ENCODE measurements at places on chromosomes 3 and 15. TPM values are rescaled to one million over a fixed set of nuclear protein-coding genes. Genes with fewer than 3 reads are reported as not detected.
A peak's percentile ranks its signal among the peaks of the same experiment; 100 is the strongest.

DNA sequence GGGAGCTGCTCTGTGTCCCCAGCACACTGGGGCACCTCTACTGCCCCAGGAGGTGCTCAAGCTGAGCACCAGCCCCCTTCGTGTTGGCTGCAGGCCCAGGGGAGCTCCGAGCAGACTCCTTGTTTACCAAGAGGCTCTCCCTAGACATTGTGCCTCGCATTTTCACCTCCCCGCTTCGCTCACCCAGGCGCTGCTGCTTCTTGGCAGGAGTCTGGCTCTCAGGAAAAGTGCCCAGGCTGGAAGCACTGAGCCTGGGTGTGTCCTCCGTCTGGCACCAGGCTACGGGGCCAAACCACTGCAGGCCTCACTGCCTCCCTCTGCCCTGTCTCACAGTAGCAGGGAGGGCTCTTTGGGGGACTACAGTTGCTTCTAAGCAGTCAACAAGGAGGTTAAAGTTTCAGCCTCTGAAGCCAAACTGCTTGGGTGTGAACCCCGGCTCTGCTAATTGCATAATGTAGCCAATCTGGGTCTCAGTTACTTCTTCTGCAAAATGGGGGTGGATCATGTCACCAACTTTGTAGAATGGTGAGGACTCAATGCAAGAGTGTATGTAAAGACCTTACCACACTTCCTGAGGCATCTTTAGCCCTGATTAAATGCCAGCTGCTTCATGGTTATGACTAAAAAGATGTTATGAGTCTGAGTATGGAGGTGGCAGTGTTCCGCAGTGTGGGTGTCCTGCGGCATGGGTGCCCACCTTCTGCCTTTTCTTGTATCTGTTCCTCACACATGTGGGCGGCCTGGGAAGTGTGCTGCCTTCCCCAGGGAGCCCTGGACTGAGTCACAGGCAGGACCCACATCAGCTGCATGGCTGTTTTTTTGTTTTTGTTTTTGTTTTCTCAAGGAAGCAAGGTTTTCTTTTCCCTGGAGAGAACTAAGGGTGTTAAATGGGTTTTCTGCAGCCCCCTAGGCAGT, 88.9 kb downstream of the CLSTN2 start:
- H3K4me1 ChIP-seq = no peaks in the 10 kb centered on the region
- H3K4me3 ChIP-seq = no peak overlapping the region
- H3K36me3 ChIP-seq = no peaks in the 10 kb centered on the region
- H3K27me3 ChIP-seq = no peaks in the 10 kb centered on the region

- H3K4me1 ChIP-seq = no peaks in the 10 kb centered on the region
- H3K4me3 ChIP-seq = no peak overlapping the region
- no peaks in the 10 kb centered on the region for H3K36me3 ChIP-seq
- H3K27ac ChIP-seq = no peak overlapping the region
- no peak for DNase-seq
Measured at GRCh38 chr3:24220859-24221657, 273.6 kb downstream of the THRB start.

- no peak overlapping the region for H3K27ac ChIP-seq
- no peaks in the 10 kb centered on the region for H3K27me3 ChIP-seq
- peaks cover 4% of the 10 kb centered on the region for H3K4me1 ChIP-seq
- no peak overlapping the region for H3K4me3 ChIP-seq
- no peak for DNase-seq
- H3K36me3 ChIP-seq = no peaks in the 10 kb centered on the region
Measured at GRCh38 chr3:157280786-157281185, 120.8 kb upstream of the CCNL1 start.

DNA sequence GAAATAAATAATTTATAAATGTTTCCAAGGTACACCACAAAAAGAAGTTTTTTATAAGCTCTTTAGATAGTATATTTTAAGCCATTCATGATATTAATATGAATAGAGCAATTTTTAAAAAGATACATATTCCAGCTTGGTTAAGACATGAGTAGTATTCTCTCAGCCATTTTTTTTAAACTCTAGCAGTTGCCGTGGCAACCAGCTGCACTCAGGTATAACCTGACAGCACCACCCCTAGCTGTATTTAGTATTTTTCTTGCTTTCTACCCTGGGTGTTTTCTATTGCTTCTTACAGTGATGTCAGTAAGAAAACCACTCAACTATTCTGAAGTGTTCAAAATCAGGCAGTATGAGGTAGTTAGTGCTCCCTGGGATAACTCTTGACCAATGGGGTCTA, 496.3 kb upstream of the CNTN3 start:
- H3K27ac ChIP-seq = no peak overlapping the region
- H3K4me1 ChIP-seq = no peaks in the 10 kb centered on the region
- no peak overlapping the region for H3K4me3 ChIP-seq
- no peaks in the 10 kb centered on the region for H3K36me3 ChIP-seq
- H3K27me3 ChIP-seq = no peaks in the 10 kb centered on the region

DNA sequence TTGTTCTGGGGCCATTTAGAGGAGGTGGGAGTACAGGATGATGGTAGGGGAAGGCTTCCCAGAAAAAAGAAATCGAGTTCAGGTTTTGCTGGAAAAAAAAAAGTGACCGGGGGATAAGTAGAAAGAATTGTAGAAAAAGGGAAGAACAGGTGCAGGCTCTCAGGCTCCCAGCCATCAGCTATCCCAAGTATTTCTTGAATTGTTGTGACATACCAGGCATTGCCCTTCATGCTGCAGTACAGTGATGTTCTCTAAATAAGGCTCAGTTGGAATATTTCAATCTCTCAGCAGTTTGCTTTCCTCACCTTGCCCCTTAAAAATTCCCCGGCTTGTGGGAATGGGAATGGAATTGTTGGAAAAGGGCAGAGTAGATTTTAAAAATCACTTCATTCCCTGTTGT, 82.5 kb upstream of the RGMA start:
- H3K4me3 ChIP-seq = no peak overlapping the region
- peaks cover 3% of the 10 kb centered on the region for H3K4me1 ChIP-seq
- peaks cover 16% of the 10 kb centered on the region for H3K27me3 ChIP-seq
- no peaks in the 10 kb centered on the region for H3K36me3 ChIP-seq
- no peak for DNase-seq

DNA sequence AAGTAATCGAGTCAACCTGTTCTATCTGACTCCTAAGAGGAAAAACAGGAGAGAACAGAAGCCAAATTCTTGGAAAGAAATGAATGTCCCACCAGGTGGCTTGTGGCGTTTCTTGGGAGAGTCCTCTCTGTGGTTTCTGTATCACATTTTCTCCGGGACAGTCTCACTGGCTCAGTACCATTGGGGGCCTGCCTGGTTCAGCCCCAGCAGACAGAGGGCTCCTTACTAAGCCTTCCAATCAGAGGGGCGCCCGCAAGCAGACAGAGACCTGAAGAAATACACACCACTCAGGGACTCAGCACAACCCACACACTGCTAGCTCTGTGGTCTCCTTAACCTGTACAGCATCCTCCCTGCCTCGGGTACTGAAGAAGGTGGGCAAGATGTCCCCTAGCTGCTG, 302.1 kb downstream of the TLE3 start:
- H3K27ac ChIP-seq = no peak overlapping the region
- H3K4me3 ChIP-seq = no peak overlapping the region
- DNase-seq = no peak
- no peaks in the 10 kb centered on the region for H3K4me1 ChIP-seq
- peaks cover 3% of the 10 kb centered on the region for H3K36me3 ChIP-seq

DNA sequence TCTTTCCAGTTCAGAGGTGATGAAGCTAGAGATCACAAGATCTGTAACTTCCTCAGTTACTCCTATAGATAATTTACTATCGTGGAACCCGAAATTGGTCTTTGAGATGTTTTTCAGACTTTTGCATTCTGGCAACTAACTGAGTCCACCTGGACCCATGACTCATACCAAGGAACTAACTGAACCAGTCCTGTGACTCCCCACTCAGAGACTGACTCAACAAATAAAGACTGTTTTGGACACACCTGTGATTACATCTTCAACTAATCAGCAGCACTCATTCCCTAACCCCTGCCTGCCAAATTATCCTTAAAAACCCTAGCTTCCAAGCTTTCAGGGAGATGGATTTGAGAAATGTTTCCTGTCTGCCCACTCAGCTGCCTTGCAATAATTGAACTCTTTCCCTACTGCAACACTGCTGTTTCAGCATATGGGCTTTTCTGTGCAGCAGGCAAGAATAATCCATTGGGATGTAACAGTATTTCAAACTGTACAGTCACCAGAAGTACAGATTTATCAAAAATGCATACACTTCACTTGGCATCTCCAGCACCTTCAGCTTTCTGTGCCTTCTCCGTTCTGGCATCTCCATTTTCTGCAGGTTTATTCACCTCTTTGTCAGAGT, 57.7 kb downstream of the GATM start:
- H3K36me3 ChIP-seq = no peaks in the 10 kb centered on the region
- H3K4me1 ChIP-seq = no peaks in the 10 kb centered on the region
- H3K27me3 ChIP-seq = peaks cover 8% of the 10 kb centered on the region
- no peak overlapping the region for H3K27ac ChIP-seq
- DNase-seq = no peak

DNA sequence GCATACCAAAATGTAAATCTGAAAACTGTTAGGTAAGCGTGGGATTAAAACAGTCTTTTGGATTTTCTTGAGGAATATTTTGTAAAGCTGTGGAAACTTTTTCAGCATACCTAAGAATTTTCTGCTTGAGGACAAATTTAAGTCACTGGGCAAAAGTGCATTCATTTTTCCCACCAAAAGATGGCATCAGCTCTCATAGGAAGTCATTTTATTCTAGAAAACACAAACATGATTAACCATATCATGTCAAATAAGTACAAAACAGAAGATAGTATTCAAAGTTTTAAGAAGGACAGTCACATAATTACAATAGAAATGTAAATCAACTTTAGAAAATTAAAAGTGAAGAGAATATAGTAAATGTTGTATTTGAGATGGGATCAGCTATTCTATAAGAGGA, 63.5 kb downstream of the SLC49A4 start:
- H3K4me1 ChIP-seq = peaks cover 2% of the 10 kb centered on the region
- DNase-seq = no peak
- H3K27me3 ChIP-seq = no peaks in the 10 kb centered on the region
- no peak overlapping the region for H3K27ac ChIP-seq
- H3K4me3 ChIP-seq = no peak overlapping the region

- DNase-seq = no peak
- peaks cover 40% of the 10 kb centered on the region for H3K36me3 ChIP-seq
- H3K27me3 ChIP-seq = no peaks in the 10 kb centered on the region
- H3K4me1 ChIP-seq = peaks cover 16% of the 10 kb centered on the region
- no peak overlapping the region for H3K4me3 ChIP-seq
Measured at GRCh38 chr15:67199881-67200763, 54.3 kb downstream of the AAGAB start.

DNA sequence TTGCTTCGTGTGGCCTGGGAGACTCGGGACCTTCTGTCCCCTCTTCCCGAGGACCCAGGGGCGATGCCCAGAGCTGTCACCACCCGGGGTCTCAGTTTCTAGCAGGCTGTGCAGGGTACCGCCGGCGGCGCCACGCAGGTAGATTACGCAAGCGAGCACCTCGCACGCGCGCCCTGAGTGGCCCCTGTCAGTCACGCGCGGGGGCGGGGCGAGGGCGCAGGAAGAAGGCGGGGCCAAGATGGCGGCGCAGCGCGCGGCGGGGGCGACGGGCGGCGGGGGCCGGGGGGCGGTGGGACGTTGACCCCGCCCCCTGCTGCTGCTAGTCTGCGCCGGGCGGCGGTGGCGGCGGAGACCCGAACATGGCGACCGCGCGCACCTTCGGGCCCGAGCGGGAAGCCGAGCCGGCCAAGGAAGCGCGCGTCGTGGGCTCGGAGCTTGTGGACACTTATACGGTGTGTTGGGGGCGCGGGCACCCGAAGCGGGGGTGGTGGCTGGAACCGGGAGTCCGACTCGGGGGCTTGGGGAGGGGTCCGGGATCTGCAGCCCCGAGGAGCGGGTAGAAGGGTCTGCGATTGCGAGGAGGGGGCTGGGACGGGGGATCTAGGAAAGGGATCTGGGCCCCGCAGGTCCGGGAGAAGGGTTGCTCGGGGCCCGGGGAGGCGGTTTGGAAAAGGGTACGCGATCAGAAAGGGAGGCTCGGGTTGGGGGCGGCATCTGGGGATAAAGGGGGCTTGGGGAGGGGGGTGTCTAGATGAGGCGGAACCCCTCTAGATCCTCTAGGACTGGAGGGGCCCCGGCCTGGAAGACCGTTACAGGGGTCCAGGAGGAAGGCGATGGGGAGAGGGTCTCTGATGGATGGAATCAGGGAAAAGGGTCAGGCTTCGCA, at the start of gene NISCH:
Gene NISCH (plus strand): TSS at position 322 of the 886 bp plus-strand sequence. CDS start 38 bp downstream, at position 360.
- peak; percentile 97 for DNase-seq
- peak within 1 kb of the TSS; percentile 89 for H3K4me3 ChIP-seq
- peak within 1 kb of the TSS; percentile 87 for H3K27ac ChIP-seq
- H3K27me3 ChIP-seq = no peaks in the 10 kb centered on the region

- H3K4me3 ChIP-seq = no peak overlapping the region
- peaks cover 2% of the 10 kb centered on the region for H3K4me1 ChIP-seq
- H3K27ac ChIP-seq = no peak overlapping the region
- H3K27me3 ChIP-seq = peaks cover 27% of the 10 kb centered on the region
- no peak for DNase-seq
Measured at GRCh38 chr15:72182673-72183072, 14.9 kb downstream of the GRAMD2A start.

DNA sequence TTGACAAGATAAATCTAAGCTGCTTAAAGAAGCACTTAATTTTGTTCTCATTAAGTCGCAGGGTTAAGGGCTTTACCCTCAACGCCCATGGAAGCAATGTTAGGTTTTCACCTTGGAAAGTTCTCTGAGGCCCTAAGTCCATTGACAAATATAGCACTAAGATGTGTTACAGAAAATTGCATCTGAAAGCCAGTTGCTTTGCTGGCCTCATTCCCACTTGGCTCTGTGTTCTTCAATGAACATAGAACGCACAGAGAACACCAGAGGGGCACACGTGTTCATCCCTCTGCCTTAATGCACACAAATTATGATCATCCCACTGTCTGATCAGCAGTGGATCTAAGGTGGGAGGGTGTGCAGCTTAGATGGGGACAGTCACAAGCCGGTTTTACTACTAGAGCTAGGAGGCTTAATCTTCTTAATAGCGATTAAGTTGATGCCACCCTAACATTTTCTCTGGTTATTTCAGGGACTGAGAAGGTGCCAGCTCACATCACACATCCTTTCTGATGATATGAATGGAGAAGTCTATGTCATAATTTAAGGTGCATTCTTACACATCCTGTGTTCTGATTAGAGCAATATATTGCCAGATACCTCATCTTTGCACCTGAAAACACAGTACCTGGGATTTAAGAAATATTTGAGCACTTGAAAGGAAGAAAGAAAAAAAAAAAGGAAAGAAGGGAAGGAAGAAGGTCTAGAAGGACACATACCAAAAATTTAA, 224.4 kb upstream of the ICE2 start:
- H3K27ac ChIP-seq = peak overlapping the region; percentile 57
- H3K27me3 ChIP-seq = no peaks in the 10 kb centered on the region
- no peak for DNase-seq
- H3K4me3 ChIP-seq = no peak overlapping the region

- DNase-seq = no peak
- peaks cover 72% of the 10 kb centered on the region for H3K4me1 ChIP-seq
- H3K27ac ChIP-seq = no peak overlapping the region
- H3K4me3 ChIP-seq = no peak overlapping the region
- H3K27me3 ChIP-seq = no peaks in the 10 kb centered on the region
- no peaks in the 10 kb centered on the region for H3K36me3 ChIP-seq
Measured at GRCh38 chr15:85027421-85027820, 45.8 kb downstream of the PDE8A start.

- no peaks in the 10 kb centered on the region for H3K36me3 ChIP-seq
- no peak overlapping the region for H3K4me3 ChIP-seq
- no peak for DNase-seq
- H3K27ac ChIP-seq = no peak overlapping the region
Measured at GRCh38 chr3:189143321-189143720, 28.4 kb upstream of the TPRG1 start.

GRCh38 chr3:23067116-23067515, 136.0 kb upstream of the UBE2E2 start:
- no peaks in the 10 kb centered on the region for H3K27me3 ChIP-seq
- no peaks in the 10 kb centered on the region for H3K4me1 ChIP-seq
- no peaks in the 10 kb centered on the region for H3K36me3 ChIP-seq
- H3K4me3 ChIP-seq = no peak overlapping the region
- H3K27ac ChIP-seq = no peak overlapping the region

The P4HTM gene
- 32.7 TPM for total RNA-seq

The NRROS gene
- total RNA-seq = 24.5 TPM

The ACSBG1 gene
- 0.26 TPM for total RNA-seq

The GOLGA8G gene
- not detected for total RNA-seq

Measured in activated CD4-positive, alpha-beta memory T cell treated with anti-CD3 and anti-CD28 coated beads for 36 hours (primary cell).